RKO (cell line): ENCODE measurements at places on chromosomes 7 and 10.

GRCh38 chr10:49318755-49319154, 19.8 kb downstream of the C10orf71 start:
- DNase-seq = no peak

DNA sequence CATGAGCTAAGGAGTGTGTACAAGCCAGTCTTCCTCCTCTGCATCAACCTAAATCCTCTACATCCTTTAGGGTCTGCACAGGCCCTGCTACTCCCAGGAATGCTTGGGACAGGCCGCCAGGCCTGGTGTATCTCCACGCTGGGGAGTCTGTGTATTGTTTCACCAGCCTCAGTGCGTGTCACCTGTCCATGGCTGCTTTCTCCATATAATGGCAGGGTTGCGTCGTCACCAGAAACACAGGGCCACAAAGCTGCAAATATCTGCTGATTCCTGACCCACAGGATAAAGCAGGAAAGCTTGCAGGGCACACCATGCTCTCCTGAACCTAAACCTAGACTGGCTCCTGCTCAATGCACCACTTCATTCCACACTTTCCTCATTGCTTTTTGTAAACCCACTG, 45.6 kb downstream of the COBL start:
- DNase-seq = no peak

GRCh38 chr7:29113384-29114102, 32.8 kb downstream of the CPVL start:
- DNase-seq = peak; percentile 61

- no peak for DNase-seq
These were observed 540.2 kb downstream of the GATA3 start for GRCh38 chr10:8594711-8595110.

GRCh38 chr10:85648279-85648754, 718.3 kb downstream of the GRID1 start:
- DNase-seq = no peak

GRCh38 chr7:47747160-47747559, 165.2 kb upstream of the TNS3 start:
- DNase-seq = no peak

DNA sequence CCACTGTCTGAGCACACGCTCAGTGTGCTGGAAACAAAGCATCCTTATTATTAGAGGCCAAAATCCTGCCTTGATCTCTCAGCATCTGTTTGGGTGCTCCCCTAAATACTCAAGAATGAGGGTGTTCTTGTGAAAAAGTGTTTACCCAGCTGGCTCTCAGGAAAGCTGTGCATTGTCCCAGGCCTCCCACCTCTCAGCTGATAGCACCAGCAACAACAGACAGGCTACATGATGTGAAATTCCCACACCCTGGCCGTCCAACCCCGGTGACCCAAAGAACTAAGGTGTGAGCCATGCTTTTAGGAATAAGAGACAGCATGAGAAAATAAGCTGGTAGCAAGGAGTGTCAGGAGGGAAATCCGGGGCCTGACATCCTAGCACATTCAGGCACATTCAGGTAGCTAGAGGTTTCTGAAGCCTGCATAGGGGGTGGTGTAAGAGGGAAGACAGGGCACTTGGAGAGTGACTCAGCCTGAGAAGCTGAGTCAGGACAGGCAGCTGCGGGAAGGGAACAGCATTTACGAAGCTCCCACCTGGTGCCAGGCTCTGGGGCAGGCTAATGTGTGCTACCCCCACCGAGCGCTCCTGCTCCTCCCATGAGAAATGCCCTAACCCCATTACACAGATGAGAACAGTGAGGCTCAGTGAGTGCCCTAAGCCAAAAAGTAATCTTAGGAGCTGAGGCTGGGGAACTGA, 205.6 kb downstream of the GRID1 start:
- no peak for DNase-seq

GRCh38 chr7:28815928-28816373, 142.2 kb downstream of the TRIL start:
- DNase-seq = no peak

DNA sequence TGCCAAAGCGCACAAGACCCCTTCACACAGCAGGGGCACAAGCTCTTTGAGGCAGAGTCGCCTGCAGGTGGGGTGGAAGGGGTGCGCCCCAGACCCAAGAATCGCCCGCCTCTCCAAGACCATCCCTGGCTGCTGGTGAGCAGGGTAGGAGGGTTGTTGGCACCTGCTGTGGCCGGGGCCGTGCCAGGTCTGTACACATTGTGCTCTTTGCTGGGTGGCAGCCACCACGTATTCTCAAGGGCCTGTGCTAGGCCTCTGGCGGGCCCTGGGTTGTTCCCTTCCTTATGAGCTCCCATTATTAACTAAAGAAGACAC, 84.4 kb downstream of the LHPP start:
- no peak for DNase-seq

DNA sequence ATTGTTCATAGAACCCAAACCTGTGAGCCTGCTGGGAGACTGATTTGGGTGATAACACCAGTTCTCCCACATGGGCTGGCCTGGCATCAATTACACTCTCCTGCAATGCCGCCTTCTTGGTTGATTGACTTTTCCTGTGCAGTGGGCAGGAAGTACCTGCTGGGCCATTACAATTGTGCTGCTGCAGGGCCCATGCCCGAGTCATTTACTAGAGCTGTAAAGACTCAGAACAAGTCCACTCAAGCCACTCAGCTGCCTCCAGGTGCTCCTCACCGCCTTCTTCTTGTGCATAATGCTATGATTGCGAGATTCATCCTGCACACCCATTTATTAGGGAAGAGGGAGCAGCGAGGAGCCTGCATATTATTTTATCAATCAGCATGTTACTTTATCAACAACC, 264.0 kb downstream of the TCERG1L start:
- no peak for DNase-seq

GRCh38 chr10:20776384-20777118, 120.6 kb downstream of the NEBL start:
- no peak for DNase-seq

GRCh38 chr7:39410582-39410981, 155.6 kb upstream of the YAE1 start:
- DNase-seq = no peak

DNA sequence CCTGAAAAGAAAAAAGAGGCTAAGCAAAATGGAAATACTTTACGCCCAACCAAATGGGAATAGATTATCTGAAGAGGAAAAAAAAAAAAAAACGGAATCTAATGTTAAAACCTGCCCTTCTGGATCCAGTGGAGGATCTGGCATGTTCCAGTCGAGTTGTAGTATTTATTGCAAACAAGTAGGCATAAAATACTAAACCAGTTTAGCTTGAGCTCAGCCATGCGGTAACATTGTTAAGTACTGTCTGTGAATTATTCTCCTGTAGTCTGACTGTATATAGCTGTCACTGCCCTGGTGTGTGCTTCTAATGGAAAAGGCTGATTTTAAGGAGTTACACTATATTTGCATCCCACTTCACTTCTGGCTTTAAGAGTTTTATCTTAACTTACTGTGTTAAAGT, 40.3 kb downstream of the CELF2 start:
- no peak for DNase-seq

DNA sequence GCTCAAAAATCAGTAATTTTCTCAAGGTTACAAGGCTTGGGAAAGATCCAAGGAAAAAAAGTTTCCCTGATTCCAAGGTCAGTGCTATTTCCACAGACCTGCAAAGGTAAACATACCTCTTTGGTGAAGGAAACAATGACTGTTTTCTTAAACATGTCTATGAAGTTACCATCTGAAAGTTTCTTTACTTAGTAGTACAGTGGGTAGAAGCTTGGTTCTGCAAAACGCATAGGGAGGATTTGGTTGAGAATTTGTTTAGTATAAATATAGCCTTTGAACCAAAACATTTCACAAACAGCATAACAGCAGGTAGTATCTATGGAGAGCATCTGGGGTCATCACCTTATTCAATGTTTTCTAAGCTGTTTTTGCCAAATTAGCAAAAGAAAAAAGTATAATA, 169.6 kb downstream of the CCSER2 start:
- no peak for DNase-seq

GRCh38 chr10:120735773-120736371, 115.3 kb upstream of the WDR11 start:
- DNase-seq = peak; percentile 58

- no peak for DNase-seq
These were observed 68.7 kb downstream of the EGFR start for GRCh38 chr7:55087521-55087961.

GRCh38 chr10:70596110-70596798, 6.3 kb downstream of the PRF1 start:
- DNase-seq = no peak

- no peak for DNase-seq
These were observed 621.3 kb downstream of the ANKRD7 start for GRCh38 chr7:118845791-118846190.

GRCh38 chr7:24233386-24233785, 50.6 kb upstream of the NPY start:
- no peak for DNase-seq

- no peak for DNase-seq
These were observed 1.2 kb upstream of the TFR2 start for GRCh38 chr7:100642534-100642907.

DNA sequence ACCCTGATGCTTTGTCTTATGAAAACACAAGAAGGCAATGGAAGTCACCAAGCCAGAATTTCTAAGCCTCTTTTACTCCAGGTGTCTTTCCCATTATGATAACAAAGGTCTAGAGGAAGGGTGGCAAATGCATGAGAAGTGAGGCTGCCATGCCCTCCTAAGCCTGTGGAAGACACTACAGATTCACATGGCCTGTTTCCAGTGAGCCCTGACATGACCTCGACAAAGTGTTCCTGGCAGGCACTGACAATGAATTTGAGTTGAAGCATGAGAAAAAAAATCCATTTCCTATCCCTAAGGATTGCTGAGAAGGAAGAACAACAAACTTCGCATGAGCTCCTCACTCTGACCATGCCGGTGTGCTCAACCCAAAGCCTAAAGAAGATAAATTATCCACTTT, 268.0 kb downstream of the HTR7 start:
- no peak for DNase-seq

- no peak for DNase-seq
These were observed 74.2 kb downstream of the KLF6 start for GRCh38 chr10:3710764-3711163.

DNA sequence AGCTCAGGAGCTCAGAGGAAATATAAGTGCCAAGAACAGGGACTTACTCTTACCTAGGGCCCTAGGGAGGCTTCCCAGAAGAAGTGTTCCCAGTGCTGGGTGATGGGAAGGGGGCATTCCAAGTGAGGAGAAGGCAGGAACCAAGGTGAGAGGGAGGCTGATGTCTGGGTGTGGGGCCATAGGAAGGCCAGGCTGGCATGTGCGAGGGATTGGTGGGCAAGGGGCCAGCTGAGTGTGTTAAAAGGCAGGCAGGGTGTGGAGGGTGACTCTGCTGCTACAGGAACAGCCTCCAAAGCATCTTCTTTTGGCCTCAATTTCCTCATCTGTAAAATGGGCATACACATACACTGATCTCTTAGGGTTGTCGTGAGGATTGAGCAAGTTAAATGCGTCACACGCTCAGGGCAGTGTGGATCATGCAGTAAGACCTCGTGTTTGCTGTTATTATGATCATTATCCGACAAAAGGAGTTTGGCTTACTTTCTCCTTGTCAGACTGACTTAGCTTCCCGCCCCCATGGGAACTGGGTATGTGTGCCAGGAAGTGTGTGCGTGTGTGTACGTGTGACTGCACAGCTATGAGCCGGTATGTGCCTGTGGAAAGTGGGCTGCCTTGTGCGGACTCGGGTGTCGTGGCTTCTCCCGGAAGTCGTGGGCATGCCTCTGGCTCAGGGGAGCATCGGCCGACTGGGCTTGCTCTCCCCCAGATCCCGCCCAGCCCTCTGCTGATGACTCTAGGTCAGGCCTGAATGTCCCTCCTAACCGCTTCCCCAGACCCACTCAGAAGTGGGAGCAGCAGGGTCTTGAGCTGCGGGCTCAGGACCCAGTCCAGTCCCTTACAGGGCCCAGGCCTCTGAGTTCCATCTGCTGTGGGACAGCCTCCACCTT, 59.6 kb downstream of the NEURL1 start:
- no peak for DNase-seq

DNA sequence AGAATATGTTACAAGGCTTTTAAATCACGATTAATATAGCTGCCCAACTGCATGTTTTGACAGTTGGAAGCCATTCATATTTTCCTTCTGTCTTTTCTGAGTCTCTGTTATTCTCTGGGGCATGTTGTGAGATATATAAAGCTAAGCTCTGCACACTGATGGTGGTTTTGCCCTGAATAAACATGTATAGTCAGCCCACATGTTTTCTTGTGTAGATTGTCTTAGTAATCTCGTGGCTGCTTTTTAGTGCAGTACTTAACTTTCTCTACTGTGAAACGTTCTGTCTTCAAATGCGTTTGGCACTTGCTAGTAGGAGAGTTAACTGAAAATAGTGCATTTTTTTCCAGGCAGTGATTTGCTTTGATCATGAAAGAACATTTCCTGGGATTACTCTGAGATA, 268.5 kb downstream of the DNAJB9 start:
- DNase-seq = no peak

DNA sequence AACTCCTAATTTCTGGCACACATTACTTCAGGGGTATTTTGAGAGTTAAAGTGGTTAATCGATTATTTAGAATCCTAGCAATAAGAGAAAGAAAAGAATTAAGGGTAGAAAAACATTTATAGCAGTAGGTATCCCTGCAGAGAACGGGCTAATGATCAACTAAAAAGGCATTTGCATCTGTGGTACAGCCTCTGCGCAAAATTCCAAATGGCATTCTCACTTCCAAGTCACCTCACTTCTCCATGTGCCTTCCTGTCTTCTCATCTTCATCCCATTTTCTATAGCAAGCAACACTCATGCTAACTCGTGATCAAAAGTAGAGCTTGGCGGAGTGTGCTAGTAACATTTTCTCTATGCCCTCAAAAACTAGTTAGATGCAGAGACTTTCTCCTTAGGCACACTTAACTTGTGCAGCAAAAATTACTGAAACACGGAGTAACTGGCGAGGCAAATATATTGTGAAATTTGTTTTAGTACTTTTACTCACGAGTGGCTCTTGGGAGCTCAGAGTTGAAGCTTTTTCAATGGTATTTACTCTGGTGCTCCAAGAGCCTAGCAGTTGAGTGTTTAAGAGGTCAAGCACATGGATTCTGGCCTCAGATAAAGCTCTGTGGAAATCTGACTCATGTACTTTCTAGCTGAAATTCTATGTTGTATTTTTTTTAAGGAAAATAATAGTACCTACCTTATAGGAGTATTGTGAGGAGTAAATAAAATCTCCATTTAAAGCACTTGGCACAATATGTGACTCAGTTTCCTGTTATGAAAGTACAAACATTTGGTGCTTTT, 65.1 kb downstream of the MET start:
- DNase-seq = no peak

DNA sequence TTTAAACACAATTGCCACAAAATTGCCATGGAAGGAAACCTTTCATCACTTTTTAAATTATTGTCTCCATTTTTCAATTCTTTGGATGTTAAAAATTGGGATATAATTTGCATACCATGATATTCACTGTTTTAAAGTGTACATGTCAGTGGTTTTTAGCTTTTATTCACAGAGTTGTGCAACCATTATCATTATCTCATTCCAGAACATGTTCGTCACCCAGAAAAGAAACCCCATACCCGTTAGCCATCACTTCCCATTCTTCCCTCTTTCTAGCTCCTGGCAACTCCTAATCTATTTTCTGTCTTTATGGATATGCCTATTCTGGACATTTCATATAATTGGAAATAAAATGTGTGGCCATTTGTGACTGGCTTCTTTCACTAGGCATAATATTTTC, 260.3 kb upstream of the FERD3L start:
- DNase-seq = no peak
